ENCODE measurements at places on chromosomes 2 and 18. TPM values are rescaled to one million over a fixed set of nuclear protein-coding genes. Genes with fewer than 3 reads are reported as not detected.

GRCh38 chr2:139080244-139080643 is 300.1 kb upstream of the NXPH2 start:
- H3K27ac ChIP-seq = no peak overlapping the region
- H3K27me3 ChIP-seq = no peaks in the 10 kb centered on the region
- no peaks in the 10 kb centered on the region for H3K36me3 ChIP-seq
- DNase-seq = no peak
- H3K4me1 ChIP-seq = no peaks in the 10 kb centered on the region
- H3K4me3 ChIP-seq = no peak overlapping the region

DNA sequence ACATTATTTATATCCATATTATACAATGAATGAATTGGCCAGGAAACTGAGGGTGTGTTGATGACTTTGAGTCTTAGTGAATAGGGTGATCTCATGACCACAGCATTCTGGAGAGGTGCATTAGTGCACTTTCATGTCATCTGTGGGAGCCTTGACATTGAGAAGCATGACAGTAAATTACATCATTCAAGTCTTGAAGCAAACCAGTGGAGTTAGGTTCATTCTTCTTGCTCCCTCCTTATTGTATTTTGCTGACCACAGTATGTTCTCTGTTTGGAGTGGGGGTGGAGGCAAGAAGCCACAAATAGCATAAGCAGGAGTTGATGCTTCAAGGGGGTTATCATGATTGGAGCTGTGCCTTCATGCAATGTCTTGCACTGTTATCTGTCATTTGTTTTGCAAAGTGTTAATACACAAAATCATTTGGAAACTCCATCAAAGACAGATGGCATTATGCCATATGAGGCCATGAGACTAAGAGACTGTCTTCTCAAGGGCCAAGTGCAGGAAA is 680.2 kb downstream of the NYAP2 start:
- H3K36me3 ChIP-seq = no peaks in the 10 kb centered on the region
- no peaks in the 10 kb centered on the region for H3K4me1 ChIP-seq
- H3K4me3 ChIP-seq = no peak overlapping the region
- no peaks in the 10 kb centered on the region for H3K27me3 ChIP-seq
- no peak for DNase-seq

- peaks cover 6% of the 10 kb centered on the region for H3K4me1 ChIP-seq
- H3K27me3 ChIP-seq = no peaks in the 10 kb centered on the region
- DNase-seq = no peak
- H3K36me3 ChIP-seq = no peaks in the 10 kb centered on the region
Observed at GRCh38 chr2:174027956-174028355, 62.8 kb upstream of the SP3 start.

GRCh38 chr2:228548230-228548629 is 366.7 kb upstream of the SPHKAP start:
- H3K4me1 ChIP-seq = no peaks in the 10 kb centered on the region
- DNase-seq = no peak
- H3K27me3 ChIP-seq = no peaks in the 10 kb centered on the region
- no peak overlapping the region for H3K4me3 ChIP-seq

GRCh38 chr18:79488311-79489050 is 92.8 kb downstream of the NFATC1 start:
- no peak overlapping the region for H3K4me3 ChIP-seq
- DNase-seq = no peak
- no peaks in the 10 kb centered on the region for H3K27me3 ChIP-seq
- H3K4me1 ChIP-seq = peaks cover 9% of the 10 kb centered on the region
- H3K27ac ChIP-seq = no peak overlapping the region

GRCh38 chr2:226905718-226906117 is 69.9 kb downstream of the RHBDD1 start:
- H3K27me3 ChIP-seq = no peaks in the 10 kb centered on the region
- no peak for DNase-seq
- no peak overlapping the region for H3K27ac ChIP-seq
- H3K4me3 ChIP-seq = no peak overlapping the region
- H3K4me1 ChIP-seq = peaks cover 10% of the 10 kb centered on the region

DNA sequence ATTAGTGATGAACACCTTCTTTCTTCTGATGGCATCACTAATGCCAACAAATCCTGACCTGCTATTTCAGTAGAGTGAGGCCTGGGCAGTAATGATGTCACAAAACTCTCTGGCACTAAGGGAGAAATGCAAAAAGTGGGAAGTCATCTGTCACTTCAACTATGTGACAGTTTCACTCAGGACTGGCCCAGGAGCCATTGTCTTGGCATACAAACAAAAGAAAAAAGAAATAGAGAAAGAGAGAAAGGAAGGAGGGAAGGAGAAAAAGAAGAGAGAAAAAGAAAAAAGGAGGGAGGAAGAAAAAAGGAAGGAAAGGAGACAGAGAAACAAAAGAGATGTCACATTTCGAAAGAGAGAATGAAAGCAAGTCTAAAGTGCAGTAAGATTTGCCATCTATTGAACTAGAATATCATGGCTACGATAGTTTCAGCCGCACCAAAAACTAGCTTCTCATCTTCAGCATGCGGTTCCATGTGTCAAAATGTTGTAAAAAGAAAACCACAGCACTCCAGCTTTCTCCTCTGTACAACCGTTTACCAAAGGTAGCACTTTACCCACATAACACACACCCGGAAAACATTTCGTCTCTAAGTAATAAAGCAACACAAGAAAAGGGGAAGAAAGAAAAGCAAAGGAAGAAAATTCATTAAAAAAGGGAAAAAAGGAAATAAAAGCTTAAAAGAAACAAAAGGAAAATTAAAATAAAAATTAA is 50.1 kb downstream of the CD226 start:
- no peaks in the 10 kb centered on the region for H3K27me3 ChIP-seq
- peak overlapping the region; percentile 84 for H3K4me3 ChIP-seq
- H3K27ac ChIP-seq = peak overlapping the region; percentile 92
- peaks cover 66% of the 10 kb centered on the region for H3K36me3 ChIP-seq

- H3K4me1 ChIP-seq = no peaks in the 10 kb centered on the region
- DNase-seq = no peak
- H3K27ac ChIP-seq = no peak overlapping the region
- H3K4me3 ChIP-seq = no peak overlapping the region
Observed at GRCh38 chr2:236162882-236163470, 5.2 kb downstream of the GBX2 start.

GRCh38 chr18:23226930-23227725 is 91.8 kb downstream of the CABLES1 start:
- H3K27ac ChIP-seq = peak overlapping the region; percentile 60
- H3K36me3 ChIP-seq = peaks cover 14% of the 10 kb centered on the region
- no peak for DNase-seq
- peaks cover 48% of the 10 kb centered on the region for H3K4me1 ChIP-seq

- H3K4me3 ChIP-seq = no peak overlapping the region
- no peaks in the 10 kb centered on the region for H3K36me3 ChIP-seq
- no peak overlapping the region for H3K27ac ChIP-seq
- no peaks in the 10 kb centered on the region for H3K27me3 ChIP-seq
Observed at GRCh38 chr2:10003206-10004125, 39.9 kb upstream of the KLF11 start.

- H3K4me3 ChIP-seq = no peak overlapping the region
- H3K27ac ChIP-seq = no peak overlapping the region
- H3K36me3 ChIP-seq = no peaks in the 10 kb centered on the region
- peaks cover 2% of the 10 kb centered on the region for H3K27me3 ChIP-seq
- peaks cover 8% of the 10 kb centered on the region for H3K4me1 ChIP-seq
- DNase-seq = peak; percentile 92
Observed at GRCh38 chr2:217988014-217988839, 14.6 kb downstream of the TNS1 start.

DNA sequence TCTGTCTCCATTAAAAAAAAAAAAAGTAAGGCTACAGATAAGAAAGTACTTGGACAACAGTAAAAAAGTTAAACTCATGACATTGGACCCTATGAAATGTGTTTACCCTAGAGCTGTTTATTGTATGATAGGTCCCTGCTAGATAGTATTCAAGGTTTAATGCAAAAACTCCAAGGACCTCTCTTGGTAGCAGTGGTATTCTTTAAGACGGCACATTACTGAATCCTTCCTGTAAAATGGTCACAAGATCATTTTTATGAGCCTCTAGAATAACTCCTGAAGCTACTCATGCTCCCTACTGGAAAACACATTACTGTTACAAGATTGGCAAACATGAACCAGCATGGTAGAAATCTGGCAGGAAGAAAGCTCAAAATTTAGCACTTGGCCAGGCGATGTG is 38.8 kb downstream of the GALM start:
- H3K27ac ChIP-seq = peak overlapping the region; percentile 34
- peaks cover 57% of the 10 kb centered on the region for H3K4me1 ChIP-seq
- H3K27me3 ChIP-seq = no peaks in the 10 kb centered on the region
- H3K4me3 ChIP-seq = no peak overlapping the region

GRCh38 chr18:49227441-49228165 is 232.8 kb downstream of the DYM start:
- peak overlapping the region; percentile 31 for H3K27ac ChIP-seq
- peaks cover 17% of the 10 kb centered on the region for H3K4me1 ChIP-seq
- H3K27me3 ChIP-seq = no peaks in the 10 kb centered on the region

GRCh38 chr2:167613471-167613870 is 633.9 kb downstream of the STK39 start:
- no peaks in the 10 kb centered on the region for H3K36me3 ChIP-seq
- H3K27me3 ChIP-seq = no peaks in the 10 kb centered on the region
- H3K4me3 ChIP-seq = no peak overlapping the region

GRCh38 chr2:28750316-28751251 is 1.0 kb upstream of the PPP1CB start:
- peaks cover 16% of the 10 kb centered on the region for H3K36me3 ChIP-seq
- peak overlapping the region; percentile 98 for H3K4me3 ChIP-seq
- DNase-seq = peak; percentile 82
- H3K4me1 ChIP-seq = peaks cover 49% of the 10 kb centered on the region

GRCh38 chr2:240959941-240960308 is 38.5 kb upstream of the SNED1 start:
- H3K4me3 ChIP-seq = no peak overlapping the region
- H3K36me3 ChIP-seq = no peaks in the 10 kb centered on the region
- H3K27ac ChIP-seq = no peak overlapping the region
- DNase-seq = no peak
- no peaks in the 10 kb centered on the region for H3K4me1 ChIP-seq
- H3K27me3 ChIP-seq = peaks cover 2% of the 10 kb centered on the region

DNA sequence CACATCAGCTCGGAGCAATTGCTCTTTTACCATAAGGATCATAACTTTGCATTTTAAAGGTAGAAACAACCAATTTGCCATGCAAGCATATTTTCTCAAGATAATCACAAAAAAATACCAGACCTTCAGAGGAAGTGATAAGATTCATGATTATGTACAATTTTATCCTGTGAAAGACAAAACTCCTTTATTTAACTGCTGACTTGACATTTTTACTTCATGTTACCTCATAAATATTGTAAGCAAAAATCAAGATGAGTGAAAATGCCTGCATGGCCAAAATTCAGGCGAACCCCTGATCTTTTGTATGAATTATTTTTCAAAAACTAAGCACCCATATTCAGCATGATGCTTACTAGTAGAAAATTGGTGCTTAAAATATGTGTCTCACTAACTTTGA is 246.4 kb downstream of the CD226 start:
- H3K36me3 ChIP-seq = no peaks in the 10 kb centered on the region
- no peak overlapping the region for H3K4me3 ChIP-seq

- no peaks in the 10 kb centered on the region for H3K27me3 ChIP-seq
- H3K4me3 ChIP-seq = no peak overlapping the region
Observed at GRCh38 chr2:239087046-239087710, 239.3 kb downstream of the TWIST2 start.

GRCh38 chr2:225756198-225756597 is 356.7 kb downstream of the NYAP2 start:
- no peak for DNase-seq
- no peaks in the 10 kb centered on the region for H3K36me3 ChIP-seq
- H3K27ac ChIP-seq = no peak overlapping the region
- no peak overlapping the region for H3K4me3 ChIP-seq
- no peaks in the 10 kb centered on the region for H3K27me3 ChIP-seq

DNA sequence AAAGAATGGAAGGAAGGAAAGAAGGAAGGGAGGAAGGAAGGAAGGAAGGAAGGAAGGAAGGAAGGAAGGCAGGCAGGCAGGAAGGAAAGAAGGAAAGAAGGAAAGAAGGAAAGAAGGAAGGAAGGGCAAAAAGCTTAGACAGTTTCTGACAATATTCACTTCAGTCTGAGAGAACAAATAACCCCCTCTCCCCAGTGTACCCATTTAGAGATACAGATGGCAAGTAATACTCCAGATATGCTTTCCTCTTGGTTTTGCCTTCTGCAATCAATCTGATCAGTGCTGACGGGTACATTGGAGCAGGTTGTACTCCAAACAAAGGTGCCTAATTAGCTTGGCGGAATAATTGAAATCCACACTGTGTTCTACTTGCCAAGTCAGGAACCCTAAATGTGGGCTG is 534.6 kb upstream of the TMEFF2 start:
- H3K4me1 ChIP-seq = no peaks in the 10 kb centered on the region
- no peaks in the 10 kb centered on the region for H3K27me3 ChIP-seq

DNA sequence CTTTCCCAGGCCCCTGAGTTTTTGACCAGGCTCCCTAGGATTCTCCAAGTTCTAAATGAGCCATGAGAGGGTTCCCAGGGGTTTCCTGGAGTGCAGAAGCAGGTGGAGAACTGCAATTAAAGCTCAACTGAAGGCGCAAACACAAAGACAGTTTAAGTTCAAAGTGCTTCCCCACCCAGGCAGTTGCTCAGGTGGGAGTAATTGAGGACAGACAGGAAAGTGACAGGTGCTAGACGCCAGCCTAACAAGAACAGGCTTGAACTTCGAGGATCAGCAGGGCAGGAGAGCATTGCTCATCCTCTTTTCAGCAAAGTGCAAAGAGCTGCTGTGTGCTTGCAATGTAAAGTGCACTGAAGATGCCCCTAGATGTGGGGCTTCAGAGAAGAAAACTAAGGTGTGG is 77.2 kb upstream of the ST8SIA3 start:
- no peak overlapping the region for H3K4me3 ChIP-seq
- no peaks in the 10 kb centered on the region for H3K36me3 ChIP-seq
- DNase-seq = no peak
- no peak overlapping the region for H3K27ac ChIP-seq
- no peaks in the 10 kb centered on the region for H3K27me3 ChIP-seq
- H3K4me1 ChIP-seq = no peaks in the 10 kb centered on the region

- no peak overlapping the region for H3K4me3 ChIP-seq
- DNase-seq = no peak
- no peaks in the 10 kb centered on the region for H3K27me3 ChIP-seq
- H3K27ac ChIP-seq = no peak overlapping the region
- H3K36me3 ChIP-seq = no peaks in the 10 kb centered on the region
Observed at GRCh38 chr2:195124391-195125079, 532.5 kb upstream of the SLC39A10 start.

DNA sequence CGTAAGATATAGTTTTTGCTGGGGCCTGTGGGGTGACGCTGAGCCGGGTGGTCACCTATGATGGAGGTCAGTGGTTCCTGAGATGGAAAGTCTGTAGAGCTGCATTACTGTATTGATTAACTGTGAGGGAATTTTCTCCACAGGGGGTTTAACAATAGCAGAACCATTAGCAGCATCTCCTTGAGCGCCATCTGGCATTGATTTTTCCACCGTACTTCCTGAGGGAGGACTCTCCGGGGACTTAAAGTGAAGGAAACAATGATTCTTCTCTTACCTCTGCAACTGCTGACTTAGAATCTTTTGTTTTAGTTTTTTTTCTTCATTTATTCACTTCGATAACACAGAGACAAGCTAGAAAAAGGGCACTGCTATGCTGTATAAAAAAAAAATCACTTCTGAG is 22.6 kb upstream of the RNF125 start:
- no peak for DNase-seq
- no peaks in the 10 kb centered on the region for H3K4me1 ChIP-seq
- H3K36me3 ChIP-seq = no peaks in the 10 kb centered on the region
- H3K27ac ChIP-seq = no peak overlapping the region
- H3K27me3 ChIP-seq = peaks cover 11% of the 10 kb centered on the region

GDF7 gene
- 0.26 TPM for total RNA-seq

CENPA gene
- 23.6 TPM for total RNA-seq

ANKRD29 gene
- total RNA-seq = not detected

ARHGAP15 gene
- total RNA-seq = 56.2 TPM

NEUROD1 gene
- total RNA-seq = not detected

LCLAT1 gene
- 31.4 TPM for total RNA-seq

IL36RN gene
- not detected for total RNA-seq

CTLA4 gene
- total RNA-seq = 104 TPM

NT5DC4 gene
- not detected for total RNA-seq

KIF1A gene
- total RNA-seq = 0.47 TPM
